A172 (cell line): ENCODE measurements at places on chromosomes 2 and 18.

- DNase-seq: peak; percentile 25
These were observed 45.2 kb upstream of the B3GNT2 start for GRCh38 chr2:62150597-62151305.

DNA sequence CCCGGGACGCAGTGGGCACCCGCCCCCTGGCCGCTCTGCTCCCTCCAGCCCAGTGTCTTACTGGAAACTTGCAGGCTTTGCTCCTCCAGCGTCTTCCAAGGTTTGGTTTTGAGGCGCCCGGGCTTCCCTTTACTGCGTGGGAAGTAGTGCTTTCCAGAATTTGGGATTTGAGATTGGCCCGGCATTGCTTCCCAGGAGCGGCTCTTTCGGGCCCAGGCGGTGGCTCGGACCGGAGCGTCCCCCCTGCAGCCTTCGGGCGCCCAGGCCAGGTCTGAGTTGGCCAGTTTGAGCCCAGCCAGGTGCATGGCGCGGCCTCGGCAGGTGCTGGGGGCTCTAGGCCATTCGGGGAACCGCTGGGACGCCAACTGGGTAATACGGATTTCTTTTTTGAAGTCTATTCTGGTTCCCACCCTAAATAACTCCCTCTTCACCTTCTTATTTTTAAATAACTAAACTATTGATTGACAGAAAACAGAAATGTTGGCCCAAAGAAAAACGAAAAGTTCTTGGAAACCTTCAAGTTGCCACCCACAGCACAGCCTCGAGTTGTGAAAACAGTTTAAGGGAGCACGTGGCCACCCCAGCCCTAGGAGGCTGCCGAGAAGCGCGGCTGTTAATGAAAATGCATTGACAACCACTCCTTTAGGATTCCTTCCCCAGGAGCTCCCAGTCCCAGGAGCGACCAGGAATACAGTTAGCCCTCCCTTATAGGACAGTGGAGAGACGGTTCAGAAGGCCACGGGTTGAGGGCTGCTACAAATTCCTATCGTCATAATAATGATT, 766 bp downstream of the SNTG2 start:
- DNase-seq: no peak

DNA sequence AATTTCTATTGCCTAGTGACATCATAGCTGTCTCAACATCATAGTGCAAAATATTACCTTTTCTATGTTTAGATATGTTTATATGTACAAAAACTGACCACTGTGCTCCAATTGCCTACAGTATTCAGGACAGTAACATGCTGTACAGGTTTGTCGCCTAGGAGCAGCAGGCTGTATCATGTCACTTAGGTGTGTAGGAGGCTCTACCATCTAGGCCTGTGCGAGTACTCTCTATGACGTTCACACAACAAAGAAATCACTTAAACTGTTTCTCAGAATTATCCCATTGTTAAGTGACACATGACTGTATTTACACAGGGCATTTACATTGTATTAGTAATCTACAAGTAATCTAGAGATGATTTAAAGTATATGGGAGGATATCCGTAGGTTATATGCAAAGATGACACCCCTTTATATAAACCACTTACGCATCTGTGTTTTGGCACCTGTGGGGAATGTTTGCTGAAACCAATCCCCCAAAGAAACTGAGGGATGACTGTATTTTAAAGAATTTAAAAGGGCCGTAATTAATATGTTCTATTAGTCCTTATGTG, 24.7 kb downstream of the IL1R2 start:
- DNase-seq: no peak

- no peak for DNase-seq
These were observed 33.4 kb upstream of the TBR1 start for GRCh38 chr2:161382747-161383146.

- no peak for DNase-seq
These were observed 193.0 kb upstream of the COPS8 start for GRCh38 chr2:236892721-236893120.

DNA sequence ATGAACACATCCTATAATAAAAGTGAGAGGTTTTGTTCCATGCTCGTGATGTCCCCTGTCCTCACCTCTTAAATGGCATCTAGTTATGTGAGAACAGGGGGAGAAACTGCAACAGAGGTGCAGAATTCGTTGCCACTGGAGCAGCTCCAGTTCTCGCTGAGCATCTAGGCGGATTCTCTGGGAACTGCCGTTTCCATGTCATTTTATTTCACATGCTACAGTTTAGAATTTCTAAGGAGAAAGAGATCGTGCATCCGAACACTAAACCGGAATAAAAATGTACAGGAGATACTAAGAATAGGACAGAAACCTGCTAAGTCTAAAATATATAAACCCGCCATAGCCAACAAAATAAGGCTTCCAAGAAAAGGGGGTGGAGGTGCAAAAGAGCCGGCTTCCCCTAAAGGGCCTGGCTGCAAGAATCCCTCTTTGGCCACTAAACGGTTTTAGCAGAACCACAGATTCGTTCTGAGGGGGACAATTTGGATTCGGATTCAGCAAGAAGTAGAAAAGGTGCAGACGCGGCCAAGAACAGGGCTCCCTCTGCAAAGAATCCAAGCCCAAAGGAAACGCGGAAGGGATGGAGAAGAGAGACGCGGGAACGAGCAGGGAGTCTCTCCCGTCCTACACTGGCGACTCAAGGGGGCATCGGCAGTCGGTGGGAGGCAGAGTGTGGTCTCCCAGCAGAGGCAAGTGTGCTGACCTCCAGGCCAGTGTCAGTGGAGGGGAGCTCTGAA, 1.3 kb downstream of the TMEM163 start:
- no peak for DNase-seq

DNA sequence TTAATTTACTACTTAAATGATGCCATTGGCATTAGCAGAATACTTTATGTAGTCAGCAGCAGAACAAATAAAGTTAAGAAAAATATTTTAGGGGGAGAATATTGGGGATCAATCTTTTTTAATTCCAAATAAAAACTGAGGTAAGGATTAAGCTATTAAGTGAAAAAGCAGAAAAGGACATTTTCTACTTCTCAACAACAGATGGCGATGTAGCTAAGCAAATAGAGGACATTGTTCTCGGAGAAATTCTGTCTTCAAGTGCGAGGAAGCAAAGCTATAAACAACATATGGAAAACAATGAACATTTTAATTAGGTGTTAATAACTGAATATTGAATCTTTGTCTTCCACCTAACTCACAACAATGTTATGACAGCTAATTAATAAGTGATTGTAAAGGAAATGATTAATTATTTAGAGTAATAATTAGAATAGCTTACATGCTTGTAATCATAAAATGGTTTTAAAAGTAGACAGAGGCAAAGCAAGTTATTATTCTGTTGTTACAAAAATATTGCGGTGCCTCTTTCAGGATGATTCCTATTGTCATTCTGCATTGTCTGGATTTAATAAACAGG, 32.9 kb upstream of the CCDC93 start:
- peak; percentile 46 for DNase-seq

- DNase-seq: peak; percentile 13
These were observed 17.3 kb downstream of the DUSP11 start for GRCh38 chr2:73762571-73762970.

GRCh38 chr18:45456090-45457021, 158.9 kb upstream of the SLC14A2 start:
- no peak for DNase-seq

GRCh38 chr2:220940646-220941045, 631.5 kb downstream of the EPHA4 start:
- no peak for DNase-seq

GRCh38 chr2:220586980-220587530, 959.6 kb downstream of the SLC4A3 start:
- DNase-seq: no peak

DNA sequence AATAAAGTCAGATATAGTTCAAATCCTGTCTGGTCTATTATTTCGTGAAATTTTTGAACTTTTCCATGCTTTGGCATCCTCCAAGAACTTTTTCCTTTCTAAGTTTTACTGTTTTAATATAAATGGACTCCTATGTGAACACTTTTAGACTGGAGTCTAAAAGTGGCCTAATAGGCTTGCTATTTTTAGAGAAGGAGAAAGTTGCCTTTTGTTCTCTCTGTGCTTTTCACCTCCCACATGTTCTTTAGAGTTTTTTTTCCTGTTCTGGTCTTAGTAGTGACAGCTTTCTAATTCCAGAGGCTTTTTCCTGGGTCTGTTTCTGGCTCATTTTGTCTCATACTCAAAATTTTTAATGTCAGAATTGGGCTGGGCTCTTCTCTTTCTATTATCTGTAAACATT, 72.2 kb downstream of the ADAM23 start:
- no peak for DNase-seq

DNA sequence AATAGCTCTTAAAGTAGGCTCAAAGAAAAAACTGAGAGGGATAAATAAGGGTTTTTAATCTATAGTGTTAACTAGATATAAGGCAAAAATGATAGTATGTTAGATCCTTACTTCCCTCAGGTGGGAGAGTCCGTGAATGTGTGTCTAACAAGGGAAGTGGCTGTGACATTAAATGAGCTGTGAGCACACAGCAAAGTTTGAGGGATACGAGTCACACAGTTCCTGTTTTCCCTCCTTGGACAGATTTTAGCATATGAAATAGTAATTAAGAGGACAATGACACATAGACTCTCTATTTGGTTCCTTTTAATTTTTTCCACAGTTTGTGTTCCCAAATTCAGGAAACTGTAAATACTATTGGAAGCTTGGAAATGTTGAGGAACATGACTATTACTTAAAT, 148.4 kb upstream of the CAVIN2 start:
- no peak for DNase-seq

GRCh38 chr2:235508371-235509160, 14.7 kb downstream of the AGAP1 start:
- DNase-seq: no peak

GRCh38 chr18:35038881-35039491, 2.2 kb upstream of the MAPRE2 start:
- no peak for DNase-seq

- no peak for DNase-seq
These were observed 39.9 kb upstream of the DARS1 start for GRCh38 chr2:136025057-136025973.

GRCh38 chr2:222819722-222820333, 41.0 kb upstream of the ACSL3 start:
- no peak for DNase-seq

GRCh38 chr2:218217360-218218267, 625 bp downstream of the ARPC2 start:
- DNase-seq: peak; percentile 32

- no peak for DNase-seq
These were observed 41.9 kb downstream of the EVA1A start for GRCh38 chr2:75518638-75519465.

- DNase-seq: no peak
These were observed 1236.0 kb upstream of the CELF4 start for GRCh38 chr18:38801640-38802039.

- no peak for DNase-seq
These were observed 22.2 kb downstream of the PDIA6 start for GRCh38 chr2:10790228-10790973.

GRCh38 chr2:120226316-120226715, 3.1 kb upstream of the TMEM185B start:
- DNase-seq: no peak

DNA sequence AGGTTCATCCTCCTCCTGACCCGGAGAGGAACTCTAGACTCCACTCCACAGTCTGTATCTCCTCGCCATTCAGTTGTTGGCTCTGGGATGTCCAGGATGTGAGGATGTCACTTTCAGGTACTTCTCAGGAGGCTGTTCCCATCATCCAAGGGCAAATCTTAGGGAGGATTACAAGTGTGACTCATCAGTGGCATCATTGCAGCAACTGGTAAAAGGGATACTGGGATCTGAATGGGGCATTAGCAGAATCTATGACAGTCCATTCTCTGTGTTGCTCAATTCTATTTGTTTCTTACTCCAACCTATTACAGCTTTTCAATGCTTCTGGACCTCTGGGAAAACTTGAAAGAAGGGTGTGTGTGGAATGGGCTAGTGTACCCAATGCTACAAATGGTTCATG, 81.5 kb upstream of the FN1 start:
- DNase-seq: no peak

- DNase-seq: no peak
These were observed 91.4 kb upstream of the PXDN start for GRCh38 chr2:1835581-1836201.

DNA sequence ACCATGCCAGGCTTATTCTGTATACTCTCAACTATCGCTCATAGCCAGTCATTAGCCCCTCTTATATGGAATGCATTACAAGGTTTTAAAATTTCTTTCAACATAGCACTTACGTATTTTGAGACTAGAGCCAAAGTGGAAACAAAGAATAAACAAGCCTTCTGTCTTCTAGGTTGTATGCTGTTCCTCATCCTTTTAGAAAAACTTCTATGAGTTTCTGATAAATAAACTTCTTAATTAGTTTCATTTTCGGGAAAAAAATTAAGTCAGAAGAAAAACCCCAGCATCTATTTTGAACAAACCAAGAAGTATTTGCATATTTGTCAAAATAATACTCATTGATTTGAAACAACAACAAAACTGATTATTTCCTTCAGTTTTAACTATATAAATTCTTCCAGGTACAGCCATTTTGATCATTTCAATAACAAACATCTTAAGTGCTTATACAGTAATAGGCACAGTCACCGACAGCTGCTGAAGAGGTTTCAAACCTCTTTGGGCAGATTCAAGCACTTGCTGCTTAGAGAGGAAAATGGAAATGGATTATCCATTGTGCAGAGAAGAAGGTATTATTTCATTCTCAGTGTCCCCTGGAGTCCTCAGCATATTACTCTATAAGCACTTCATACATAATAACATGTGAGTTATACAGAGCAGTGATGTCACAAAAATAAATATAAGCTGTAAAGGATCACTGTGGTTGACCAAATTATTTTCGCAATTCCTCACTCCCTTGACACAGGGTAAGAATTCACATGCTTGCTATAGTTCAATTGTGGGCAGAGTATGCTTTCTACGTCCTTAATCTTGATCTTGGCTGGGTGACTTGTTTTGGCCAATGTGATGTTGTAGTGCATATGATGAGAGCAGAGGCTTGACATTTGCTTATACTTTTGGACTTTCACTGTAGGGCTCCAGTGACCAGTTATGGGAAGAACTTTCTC, 833.8 kb downstream of the TRIB2 start:
- DNase-seq: no peak

GRCh38 chr18:35050028-35050546, 8.9 kb downstream of the MAPRE2 start:
- peak; percentile 3 for DNase-seq
